ENCODE measurements at places on chromosomes 5 and 9.
A peak's percentile ranks its signal among the peaks of the same experiment; 100 is the strongest.

DNA sequence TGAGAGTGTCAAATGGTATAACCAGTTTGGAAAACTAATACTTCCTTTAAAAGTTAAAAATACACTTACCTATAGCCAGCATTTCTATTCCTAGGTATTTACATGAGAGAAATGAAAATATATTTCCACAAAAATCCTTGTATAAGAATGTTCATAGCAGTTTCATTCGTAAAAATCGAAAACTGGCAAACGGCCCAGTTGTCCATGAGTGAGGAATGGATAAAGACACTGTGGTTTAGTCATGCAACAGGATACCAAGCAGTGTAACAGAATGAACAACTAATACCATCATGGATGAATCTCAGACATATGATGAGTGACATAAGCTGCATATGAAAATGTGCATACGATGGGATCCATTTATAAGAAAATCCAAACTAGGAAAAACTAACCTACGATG lies 136.7 kb downstream of the MACROH2A1 start:
- no peak for DNase-seq

GRCh38 chr5:135012951-135013391 lies 21.1 kb downstream of the PITX1 start:
- DNase-seq, result no peak

DNA sequence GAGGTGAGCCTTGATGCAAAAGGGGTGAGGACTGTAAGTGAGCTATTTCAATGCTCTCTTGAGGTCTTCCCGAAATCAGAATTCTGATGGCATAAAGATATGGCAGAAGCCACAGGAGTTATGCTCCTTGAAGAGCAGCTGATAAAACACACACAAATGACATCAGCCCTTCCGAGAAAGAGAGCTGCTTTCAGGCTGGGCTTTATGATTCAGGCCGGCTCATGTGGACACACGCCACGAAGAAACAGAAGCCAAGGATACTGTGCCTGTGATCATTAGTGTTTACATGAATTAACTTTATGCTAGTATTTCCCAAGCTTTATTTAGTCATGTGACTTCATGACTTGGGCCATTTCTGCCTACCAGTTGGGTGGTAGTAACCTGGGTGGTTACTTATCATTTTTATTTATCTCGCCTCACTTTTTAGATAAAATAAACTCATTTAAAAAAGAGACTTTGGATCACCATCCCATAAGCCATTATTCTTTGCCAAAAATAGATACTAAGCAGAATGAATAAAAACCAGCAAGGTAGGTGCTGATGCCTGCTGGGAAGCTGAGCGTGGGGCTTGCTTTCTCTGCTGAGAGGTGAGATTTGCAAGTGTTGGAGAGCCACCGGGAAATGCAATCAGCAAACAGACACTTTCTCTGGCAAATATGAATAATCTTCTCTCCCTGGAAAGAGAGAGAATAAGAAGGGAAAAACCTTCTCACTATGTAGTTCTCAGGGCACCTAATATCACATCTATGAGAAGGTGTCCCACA lies 73.0 kb upstream of the SLC25A51 start:
- no peak for DNase-seq

DNA sequence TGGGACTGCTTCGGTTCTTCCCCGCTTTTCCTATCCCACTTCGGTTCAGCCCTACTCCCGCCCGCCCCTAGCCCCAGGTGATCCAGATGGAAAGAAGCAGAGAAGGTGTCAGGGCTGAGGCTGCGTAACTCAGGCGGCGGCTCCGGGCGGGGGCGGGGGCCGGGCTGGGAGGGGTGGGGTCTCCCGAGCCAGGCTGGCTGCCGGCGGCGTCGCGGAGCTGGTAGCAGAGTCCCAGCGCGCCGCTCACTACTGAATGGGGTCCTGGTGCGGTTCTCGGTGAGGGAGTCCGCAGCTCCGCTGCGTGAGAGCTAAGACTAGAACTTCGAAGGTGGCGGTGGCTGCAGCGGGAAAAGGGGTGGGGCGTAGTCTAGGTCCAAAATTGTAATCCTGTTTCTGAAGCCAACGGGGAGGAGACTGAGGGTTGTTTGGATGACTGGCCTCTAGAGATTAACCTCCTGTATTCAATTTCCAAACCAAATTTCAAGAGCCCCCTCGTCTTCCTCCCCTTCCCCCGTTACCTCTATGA lies 1.4 kb downstream of the PRR16 start:
- no peak for DNase-seq

DNA sequence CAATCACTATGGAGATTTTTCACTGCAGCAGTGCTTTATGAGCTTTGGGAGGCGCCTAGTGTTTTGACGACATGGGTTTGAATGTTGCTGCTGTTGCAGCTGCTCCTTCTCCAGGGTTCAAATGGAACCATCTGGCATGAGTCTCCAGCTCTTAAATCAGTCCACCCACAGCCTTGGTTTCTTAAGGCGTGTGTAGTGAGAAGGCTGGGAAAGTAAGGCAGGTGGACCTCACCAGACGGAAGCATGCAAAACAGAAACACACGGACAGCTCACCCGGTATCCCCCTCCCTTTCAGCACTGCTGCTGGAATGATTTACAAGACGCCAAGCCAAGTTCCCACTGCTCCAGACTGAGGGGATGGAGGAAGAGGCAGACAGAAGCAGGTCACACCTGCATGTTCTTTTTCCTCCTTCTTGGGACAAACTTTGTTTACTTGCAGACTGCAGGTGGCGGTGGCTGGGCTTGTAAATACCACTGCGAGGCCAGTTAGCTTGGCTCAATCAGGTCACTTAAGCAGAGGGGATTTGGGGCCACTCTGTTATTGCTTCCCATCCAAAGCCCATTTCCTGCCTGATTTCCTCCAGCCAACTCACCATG lies 47.4 kb downstream of the ADAM19 start:
- no peak for DNase-seq

DNA sequence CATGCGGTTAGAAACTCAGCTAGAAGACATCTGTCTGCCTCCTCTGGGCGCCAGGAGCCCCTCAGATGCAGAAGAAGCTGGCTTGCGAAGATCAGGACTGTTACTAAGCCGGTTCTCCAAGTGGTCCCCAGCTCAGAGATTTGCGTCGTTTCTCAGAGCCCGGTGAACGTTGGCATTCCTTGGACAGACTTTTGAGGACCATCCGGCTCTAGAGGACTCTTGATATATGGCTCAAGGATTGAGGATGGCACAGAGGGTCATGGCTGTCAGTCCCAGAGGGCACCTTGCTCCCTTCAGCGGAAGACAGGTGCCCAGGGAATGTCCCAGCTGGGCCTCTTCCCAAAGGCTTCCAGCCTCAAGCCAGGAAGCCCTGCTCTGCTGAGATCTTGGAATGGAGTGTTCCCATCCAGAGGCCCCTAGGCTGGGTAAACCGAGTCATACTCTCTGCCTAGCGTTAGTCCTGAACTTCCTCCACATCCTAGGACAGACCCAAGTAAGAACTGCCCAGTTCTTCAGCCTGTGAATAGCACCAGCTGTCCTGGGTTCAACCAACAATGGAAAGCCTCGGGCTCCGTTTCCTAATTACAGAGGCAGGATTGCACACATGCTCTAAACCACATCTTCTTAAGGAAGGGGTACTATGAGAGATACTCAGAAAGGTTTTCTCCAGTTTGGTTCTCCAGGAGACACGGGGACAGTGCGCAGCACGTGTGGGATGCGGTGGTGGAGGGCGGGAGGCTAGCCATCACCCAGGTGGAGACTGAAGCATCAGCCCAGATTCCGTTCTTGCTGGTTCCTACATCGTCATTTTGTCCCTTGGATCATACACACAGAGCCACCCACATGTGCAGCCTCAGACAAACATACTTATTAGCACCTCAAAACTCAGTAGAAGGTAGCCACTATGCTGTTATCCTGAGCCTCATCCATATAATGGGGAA lies 51.4 kb downstream of the ZNF354C start:
- no peak for DNase-seq

DNA sequence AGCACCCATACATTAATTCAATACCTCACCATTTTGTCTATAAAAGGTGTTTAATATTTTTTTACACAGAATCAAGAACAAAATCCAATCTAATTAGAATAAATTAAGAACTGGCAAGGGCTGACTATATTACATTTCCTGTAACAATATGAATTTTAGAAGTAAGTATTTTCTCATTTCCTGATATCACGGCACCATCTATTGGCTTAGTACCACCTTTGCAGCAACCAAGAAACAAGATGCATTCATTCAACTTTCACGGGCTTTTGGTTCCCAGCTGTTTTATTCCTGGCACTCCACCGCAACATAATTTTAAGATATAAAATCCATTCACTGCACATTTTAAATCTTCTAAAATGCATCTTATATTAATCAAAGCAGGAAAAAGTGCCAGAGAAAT lies 20.6 kb downstream of the PSMB7 start:
- no peak for DNase-seq

DNA sequence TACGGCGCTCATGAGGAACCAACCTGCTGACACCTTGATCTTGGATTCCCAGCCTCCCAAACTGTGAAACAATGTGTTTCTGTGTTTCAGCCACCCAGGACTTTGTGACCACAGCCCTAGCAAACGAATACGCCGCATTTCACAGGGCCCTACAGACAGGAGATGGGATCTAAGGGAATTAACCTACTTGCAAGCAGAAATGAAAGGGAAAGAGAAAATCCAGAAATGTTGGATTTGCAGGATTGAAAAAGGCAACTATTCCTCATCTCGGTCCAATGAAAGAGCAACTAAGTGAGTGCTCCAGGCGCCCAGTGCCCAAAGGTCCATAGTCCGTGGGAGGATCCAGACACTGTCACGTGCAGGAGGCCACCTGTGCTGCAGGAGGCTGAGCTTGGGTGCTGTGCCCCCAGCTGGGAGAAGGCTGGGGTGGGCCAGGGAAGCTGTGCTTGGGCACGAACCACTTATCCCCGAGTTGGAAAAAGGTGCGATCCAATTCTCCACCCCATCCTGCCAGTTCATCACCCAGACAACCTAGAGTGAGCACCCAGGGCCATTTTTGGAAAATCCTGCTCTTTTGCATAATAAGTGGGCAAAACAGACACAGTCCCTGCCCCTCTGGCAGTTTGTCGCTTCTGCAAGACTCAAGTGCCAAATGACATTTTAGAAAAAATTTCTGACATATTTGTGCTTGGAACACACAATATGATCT lies 177.9 kb downstream of the C9orf50 start:
- no peak for DNase-seq

GRCh38 chr9:7104625-7105024 lies 346.9 kb downstream of the KDM4C start:
- no peak for DNase-seq

- no peak for DNase-seq
These were observed 124.6 kb downstream of the ARHGAP26 start for GRCh38 chr5:142894749-142895148.

- DNase-seq, result no peak
These were observed 79.2 kb downstream of the MAST4 start for GRCh38 chr5:66675406-66675805.

- DNase-seq, result peak; percentile 56
These were observed 5.8 kb downstream of the TMEM268 start for GRCh38 chr9:114616684-114617520.

DNA sequence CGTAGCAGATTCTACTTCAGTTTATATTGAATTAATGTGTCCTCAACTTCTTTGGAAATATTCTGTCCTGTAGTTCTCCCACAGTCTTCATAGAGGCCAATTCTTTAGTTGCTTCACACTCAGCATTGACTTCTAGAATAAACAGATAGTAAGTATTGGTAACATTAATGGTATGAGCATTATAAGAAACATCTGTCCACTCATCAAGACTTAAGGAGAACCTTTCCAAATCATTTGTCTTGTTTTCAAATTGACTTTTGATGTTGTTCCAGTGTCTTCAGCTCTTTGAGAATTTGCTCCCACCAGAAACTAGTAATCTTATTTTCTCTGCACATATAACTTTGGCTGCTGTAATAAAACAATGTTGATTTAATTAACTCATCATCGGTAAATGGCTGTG lies 18.3 kb downstream of the RANBP17 start:
- no peak for DNase-seq

DNA sequence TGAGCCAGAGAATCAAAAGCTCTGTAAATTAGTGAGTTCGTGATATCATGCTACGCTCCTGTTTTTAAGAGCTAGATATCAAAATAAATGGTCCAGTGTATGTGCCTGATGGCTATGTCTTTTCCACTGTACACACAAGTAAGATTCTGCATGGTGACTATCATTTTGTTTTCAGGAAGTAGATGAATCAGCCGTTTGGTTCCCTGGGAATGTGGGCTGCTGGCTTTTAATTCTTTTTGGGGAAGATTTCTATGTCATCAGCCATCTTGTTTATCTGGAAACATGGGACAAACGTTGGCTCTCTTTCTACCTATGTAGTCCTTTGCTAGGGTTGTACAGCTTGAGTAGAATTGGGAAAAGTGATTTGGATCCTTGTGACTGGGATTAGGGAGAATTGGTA lies 126.7 kb downstream of the GRIA1 start:
- no peak for DNase-seq

DNA sequence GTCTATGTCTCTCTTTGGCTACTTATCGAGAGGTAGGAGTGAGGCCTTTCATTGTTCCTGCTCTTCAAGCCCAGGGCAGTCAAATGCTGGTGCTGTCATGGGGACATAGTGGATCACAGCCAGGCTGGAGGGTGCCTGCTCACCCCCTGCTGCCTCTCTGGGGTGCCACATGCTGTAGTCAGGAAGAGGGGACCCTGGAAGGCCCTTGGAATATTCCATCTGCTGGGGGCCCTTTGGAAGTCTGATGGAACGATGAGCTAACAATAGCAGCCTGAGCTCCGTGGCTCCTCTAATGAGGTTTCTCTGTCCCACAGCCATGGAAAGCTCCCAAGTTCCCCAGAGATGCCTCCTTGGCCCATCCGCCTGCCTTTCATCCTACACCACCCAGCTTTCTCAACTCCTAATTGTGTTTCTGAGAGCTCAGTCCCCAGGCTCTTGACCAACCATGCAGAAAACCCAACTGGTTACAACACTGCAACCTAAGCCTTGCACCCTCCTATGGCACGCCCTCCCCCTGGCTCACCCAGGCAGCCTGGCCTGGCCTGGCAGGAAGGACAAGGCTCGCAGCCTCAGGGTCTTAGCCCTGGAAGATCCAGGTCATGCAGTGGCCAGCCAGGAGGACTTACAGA lies 91.7 kb downstream of the NRG2 start:
- DNase-seq, result no peak

DNA sequence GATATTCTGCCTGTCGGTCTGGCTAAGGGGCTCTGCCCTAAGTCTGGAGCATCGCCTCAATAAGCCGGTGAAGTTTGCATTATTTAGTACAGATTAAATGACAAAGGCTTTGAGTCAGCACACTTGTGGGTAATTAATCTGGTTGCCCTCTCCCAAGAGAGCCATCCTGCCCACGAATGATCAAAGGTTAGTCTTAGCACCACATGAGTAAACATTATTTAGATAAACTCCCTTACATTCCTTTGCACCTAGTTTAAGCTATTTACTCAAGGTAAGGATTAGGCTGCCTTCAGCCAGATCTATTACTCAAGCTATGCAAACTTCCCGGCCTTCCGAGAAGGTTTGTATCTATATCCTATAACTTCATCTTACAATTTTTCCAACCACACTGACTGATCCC lies 572.1 kb downstream of the CHSY3 start:
- no peak for DNase-seq

GRCh38 chr5:125326150-125326510 lies 579.7 kb upstream of the ZNF608 start:
- DNase-seq, result no peak

All from GM13977 (cell line).